ENCODE measurements at places on chromosomes 12 and 14.

- no peak for DNase-seq
These were observed 159.7 kb downstream of the ANKS1B start for GRCh38 chr12:99824900-99825542.

- no peak for DNase-seq
These were observed 33.8 kb downstream of the DCP1B start for GRCh38 chr12:1970331-1970900.

DNA sequence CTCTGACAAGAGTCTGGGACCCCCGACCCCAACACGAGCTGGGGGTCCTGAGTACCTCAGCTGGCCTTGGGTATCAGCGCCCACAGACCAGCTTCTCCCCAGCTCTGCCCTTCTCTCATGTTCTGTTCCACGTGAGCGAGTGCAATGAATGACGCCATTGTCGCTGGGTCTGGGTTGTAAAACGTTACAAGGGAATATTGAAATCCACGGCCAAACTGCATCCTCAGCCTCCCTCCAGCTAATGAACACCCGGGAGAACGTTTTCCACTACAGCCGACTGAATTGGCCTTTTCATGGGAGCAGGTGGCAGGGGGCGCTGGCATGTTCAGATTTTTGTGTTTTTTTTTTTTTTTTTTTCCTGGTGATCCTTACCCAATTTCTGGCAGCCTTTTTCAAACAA is 34.7 kb downstream of the TBX5 start:
- no peak for DNase-seq

- DNase-seq: peak; percentile 44
These were observed 213.4 kb downstream of the EGLN3 start for GRCh38 chr14:33737446-33737845.

GRCh38 chr14:68894123-68894522 is 85.0 kb downstream of the ACTN1 start:
- no peak for DNase-seq

GRCh38 chr14:94476023-94476422 is at the start of gene SERPINA9:
Gene SERPINA9, minus strand, starts transcription at chr14:94476197. Its CDS starts 6,357 bp downstream, at chr14:94469840.
- DNase-seq: no peak

DNA sequence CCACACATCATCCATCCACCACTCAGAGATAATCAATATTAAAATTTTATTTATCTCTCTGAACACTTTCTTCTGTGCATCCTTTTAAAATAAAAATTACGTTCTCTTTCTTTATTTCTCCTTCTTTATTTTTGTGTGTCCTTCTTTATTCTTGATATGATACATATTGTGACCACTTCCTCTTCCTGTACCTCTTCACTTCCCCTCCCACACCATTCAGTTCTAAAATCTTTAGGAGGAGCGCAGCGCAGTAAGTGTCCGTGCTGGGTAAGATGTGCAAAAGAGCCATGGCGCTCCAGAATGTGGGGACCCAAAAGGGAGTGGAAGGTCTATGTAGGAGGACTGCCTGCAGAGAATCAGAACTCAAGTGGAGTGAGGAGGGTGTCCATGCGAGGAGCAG is 256.7 kb downstream of the ITPR2 start:
- DNase-seq: no peak

GRCh38 chr14:62889364-62889763 is 155.9 kb downstream of the KCNH5 start:
- DNase-seq: no peak

- DNase-seq: no peak
These were observed 983.0 kb upstream of the LRFN5 start for GRCh38 chr14:40623643-40624042.

- no peak for DNase-seq
These were observed 26.1 kb downstream of the SMCO2 start for GRCh38 chr12:27472604-27473003.

DNA sequence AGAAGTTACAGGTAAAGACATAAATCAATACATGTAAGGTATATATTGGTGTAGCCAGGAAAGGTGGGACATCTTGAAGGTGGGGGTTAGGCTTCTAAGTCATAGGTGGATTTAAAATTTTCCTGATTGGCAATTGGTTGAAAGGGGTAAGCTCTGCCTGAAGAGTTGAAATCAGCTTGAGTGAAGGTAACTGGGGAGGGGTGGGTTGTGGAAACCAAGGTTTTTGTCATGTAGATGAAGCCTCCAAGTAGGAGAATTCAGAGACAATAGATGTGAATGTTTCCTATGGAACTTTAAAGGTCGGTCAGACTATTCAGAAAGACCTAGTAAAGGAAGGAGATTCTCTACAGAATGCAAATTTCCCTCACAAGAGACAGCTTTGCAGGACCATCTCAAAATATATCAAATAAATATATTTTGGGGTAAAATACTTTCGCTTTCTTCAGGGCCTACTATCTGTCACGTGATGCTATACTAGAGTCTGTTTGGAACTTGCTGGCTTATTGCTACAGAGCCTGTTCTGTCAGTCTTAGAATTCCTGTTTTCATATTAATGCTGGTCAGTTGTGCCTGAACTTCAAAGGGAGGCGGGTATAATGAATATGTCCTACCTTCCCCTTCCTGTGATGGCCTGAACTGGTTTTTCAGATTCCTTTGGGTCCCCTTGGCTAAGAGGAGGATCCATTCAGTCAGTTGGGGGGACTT is 20.6 kb upstream of the SPATA7 start:
- no peak for DNase-seq

DNA sequence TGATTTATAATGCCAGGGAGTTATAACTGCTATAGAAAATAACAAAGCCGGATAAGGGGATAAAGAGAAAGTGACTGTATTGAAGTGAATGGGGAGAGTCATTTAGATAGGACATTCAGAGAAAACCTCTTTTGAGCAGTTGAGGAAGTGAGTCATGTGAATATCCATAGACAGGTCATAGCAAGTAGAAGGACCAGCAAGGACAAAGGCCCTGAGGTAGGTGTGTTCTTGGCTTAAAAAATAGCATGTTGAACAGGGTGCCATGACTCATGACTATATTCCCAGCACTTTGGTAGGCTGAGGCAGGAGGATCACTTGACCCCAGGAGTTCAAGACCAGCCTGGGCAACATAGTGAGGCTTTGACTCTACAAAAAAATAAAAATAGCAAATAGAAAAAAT is 51.5 kb upstream of the RAP1B start:
- peak; percentile 92 for DNase-seq
